ENCODE measurements at places on chromosomes 5 and 9. TPM values are rescaled to one million over a fixed set of nuclear protein-coding genes. Genes with fewer than 3 reads are reported as not detected.
A peak's percentile ranks its signal among the peaks of the same experiment; 100 is the strongest.

GRCh38 chr9:70962761-70963440 lies 158.5 kb downstream of the TRPM3 start:
- DNase-seq = no peak

- peak; percentile 85 for DNase-seq
These were observed 127.1 kb downstream of the TRIO start for GRCh38 chr5:14270209-14270702.

DNA sequence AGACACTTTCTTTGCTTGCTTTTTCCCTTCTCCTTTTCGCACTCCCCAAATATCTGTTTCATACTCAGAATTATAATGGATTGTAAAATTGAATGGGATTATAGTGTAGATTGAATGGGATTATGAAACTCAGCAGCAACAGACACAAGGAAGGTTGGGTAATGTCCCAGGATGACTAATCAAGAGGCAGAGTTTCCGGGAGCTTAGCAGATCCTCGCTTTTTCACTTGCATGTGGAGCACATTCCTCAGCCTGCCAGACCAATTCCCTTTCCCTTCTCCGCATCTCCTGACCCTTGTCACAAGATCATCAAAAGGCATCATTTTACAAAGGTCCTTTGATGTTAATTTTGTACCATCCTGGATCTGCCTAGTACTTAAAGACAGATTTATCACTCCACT lies 55.1 kb upstream of the SLC1A1 start:
- no peak for DNase-seq

RAPGEF1 gene
- 45.8 TPM for total RNA-seq

HDHD3 gene
- 5.7 TPM for total RNA-seq
